ENCODE measurements at places on chromosomes 4 and X.

GRCh38 chr4:66351761-66352160 is 681.5 kb upstream of the EPHA5 start:
- DNase-seq, result no peak

- DNase-seq, result no peak
These were observed 502.6 kb downstream of the C4orf33 start for GRCh38 chr4:129598582-129598981.

GRCh38 chr4:52311464-52312125 is 260.5 kb downstream of the SPATA18 start:
- DNase-seq, result no peak

DNA sequence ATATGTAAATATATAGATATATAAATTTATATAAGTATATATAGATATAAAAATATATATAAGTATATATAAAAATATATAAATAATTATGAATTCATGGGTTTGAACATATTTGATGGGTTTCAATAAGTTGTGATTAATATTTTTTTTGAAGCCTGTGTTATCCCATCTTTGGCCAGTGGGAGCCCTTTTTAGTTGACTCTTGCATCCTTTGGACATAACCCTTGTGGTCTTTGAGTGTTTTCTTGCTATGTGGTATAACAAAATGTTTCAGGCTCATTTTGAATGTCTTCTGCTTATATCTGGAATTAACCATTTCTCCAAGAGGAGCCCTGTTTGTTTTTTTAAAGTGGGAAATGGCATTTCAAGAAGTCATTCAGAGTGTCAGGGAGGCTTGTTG is 15.2 kb downstream of the SNX25 start:
- no peak for DNase-seq

DNA sequence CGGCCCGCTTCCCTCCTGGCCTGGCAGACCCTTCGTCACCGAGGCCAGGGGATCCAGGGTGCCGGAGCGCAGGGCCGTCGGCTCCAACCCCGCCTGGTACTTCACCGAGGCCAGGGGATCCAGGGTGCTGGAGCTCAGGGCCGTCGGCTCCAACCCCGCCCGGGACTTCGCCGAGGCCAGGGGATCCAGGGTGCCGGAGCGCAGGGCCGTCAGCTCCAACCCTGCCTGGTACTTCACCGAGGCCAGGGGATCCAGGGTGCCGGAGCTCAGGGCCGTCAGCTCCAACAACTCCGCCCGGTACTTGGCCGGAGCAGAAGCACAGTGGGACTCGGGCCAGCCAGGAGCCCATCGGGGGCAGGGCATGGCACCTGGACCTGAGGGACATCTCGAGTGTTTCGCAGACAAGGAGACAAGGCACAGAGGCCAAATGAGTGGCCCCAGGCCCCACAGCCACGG is 85.1 kb downstream of the FAM53A start:
- DNase-seq, result no peak
